Gastroesophageal sphincter (tissue), 4 donors: ENCODE measurements at places on chromosomes 5 and 9. TPM values are rescaled to one million over a fixed set of nuclear protein-coding genes. Genes with fewer than 3 reads are reported as not detected.

- ATAC-seq, result no peak
These were observed 1883.7 kb upstream of the C9orf72 start for GRCh38 chr9:29456940-29457339.

DPH7 gene
- total RNA-seq, result 43.6 TPM

PCDHGA4 gene
- 2.4 TPM for total RNA-seq

DNA sequence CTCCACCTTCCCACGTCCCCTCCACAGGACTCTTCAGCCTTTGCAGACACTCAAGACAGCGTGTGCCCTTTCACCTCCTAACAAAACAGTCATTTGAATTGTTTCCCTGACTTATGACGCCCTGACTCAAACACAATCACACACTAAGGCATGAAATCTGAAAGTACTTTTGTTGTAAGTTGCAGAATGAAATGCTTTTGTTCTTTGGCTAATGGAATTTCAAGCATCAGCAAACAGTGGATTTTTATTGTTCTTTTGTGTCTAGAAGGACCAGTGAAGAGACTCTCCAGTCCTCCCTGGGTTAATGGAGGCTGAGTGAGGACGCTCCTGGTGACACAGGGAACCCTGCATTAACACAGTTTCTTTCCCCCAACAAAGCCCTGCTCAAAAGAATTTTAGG, 380.1 kb downstream of the CTNND2 start:
- ATAC-seq, result no peak

DNA sequence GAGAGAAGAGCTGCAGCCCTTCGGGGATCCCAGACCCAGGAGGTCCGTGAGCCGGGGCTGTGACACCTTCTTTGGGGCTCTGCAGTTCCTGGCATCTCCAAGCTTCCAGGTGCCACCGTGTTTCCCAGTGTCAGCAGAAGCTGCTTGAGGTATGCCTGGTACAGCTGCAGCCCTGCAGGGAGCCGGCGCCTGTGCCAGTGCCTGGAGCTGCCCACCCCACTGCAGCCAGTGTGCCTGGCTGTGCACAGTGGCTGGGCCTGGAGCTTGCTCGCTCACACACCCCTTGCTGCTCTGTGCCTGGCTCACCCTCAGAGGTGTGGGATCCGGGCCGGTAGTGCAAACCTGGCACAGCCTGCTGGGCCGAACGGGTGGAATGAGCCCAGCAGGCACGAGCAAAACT, 65.5 kb downstream of the NACC2 start:
- ATAC-seq, result no peak

DNA sequence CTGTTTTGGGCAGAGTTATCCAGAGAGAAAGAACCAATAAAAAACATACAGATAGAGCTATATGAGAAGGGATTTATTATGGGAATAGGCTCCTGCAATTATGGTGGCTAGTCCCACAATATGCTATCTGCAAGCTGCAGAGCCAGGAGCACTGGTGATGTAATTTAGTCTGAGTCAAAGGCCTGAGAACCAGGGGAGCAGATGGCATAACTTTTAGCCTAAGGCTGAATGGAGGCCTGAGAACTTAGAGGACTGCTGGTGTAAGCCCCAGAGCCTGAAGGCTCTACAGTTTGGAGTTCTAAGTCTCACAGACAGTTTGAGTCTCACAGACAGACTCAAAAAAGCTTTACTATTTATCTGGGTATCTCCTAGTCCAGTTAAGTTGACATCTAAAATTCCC, 263.8 kb downstream of the FBXL7 start:
- ATAC-seq, result no peak

- no peak for ATAC-seq
These were observed 28.8 kb upstream of the TRIM32 start for GRCh38 chr9:116658265-116658664.

PCA3 gene
- total RNA-seq, result not detected

LECT2 gene
- total RNA-seq, result not detected

DNA sequence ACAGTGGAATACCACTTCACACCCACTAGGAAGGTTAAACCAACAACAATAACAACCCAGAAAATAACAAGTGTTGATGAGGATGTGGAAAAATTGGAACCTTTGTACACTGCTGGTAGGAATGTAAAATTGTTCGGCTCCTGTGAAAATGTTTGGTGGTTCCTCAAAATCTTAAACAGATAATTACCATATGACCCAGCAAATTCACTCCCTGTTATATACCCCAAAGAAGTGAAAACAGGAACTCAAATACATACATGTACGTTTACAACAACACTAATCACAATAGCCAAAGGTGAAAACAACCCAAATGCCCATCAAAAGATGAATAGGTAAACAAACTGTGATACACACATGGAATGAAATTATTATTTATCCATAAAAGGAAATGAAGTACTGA, 178.5 kb upstream of the PHYKPL start:
- ATAC-seq, result no peak

LCN10 gene
- total RNA-seq, result 11.8 TPM

DNA sequence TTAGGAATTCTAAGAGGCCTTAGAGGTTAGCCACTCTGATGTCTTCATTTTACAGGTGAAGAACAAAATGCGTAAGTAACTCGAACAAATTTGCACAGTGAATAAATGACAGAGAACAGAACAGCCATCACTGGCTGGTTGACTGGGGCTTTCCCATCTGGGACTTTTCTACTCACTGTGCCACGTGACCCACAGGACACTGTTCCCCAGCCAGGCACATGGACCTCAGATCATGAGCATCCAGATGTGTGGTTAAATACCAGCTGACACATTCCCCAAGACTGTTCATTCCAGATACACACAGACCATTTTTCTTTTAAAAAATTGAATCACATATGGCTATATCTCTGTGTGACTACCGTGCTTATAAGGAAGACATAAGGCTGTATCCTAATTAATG, 25.8 kb upstream of the MED10 start:
- ATAC-seq, result no peak

GRCh38 chr9:16626577-16627130, 243.8 kb downstream of the BNC2 start:
- peak; percentile 76 for ATAC-seq

GRCh38 chr5:54753753-54754152, 231.6 kb downstream of the ESM1 start:
- ATAC-seq, result no peak

GRCh38 chr9:120310035-120310434, 269.9 kb downstream of the CDK5RAP2 start:
- ATAC-seq, result no peak

CCL28 gene
- 3.0 TPM for total RNA-seq

DNA sequence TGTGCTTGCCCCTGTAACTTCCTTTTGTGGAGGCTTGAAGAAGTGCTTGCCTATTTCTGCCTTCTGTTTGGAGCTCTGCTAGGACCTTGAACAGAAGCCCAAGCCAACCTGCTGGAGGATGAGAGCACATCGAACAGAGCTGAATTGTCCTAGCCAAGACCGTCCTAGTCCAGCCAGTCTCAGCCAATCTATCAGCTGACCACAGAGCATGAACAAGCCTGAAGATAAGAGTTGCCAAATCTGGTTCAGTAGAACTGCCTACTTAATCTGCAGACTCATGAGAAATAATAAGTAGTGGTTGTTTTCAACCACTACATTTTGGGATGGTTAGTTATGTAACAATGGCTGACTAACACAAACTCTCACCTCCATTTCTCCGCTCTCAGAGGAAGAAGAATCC, 4.4 kb upstream of the SNX2 start:
- no peak for ATAC-seq

DNA sequence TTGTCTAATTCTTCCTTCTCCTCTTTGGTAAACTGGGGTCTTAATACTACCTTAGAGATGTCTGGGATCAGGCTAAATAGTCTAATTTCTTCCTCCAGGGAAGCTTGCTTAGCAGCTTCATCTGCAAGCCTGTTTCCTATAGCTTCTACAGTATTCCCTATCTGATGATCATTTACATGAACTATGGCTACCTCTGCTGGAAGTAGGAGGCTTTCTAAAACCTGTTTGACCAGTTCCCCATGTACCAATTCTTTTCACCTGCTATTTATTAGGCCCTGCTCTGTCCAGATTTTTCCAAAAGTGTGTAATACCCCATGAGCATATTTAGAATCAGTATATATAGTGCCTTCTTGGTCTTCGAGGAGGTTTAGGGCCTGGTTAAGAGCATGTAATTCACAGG, 619.8 kb downstream of the HINT1 start:
- no peak for ATAC-seq

GLDC gene
- total RNA-seq, result 1.9 TPM

- ATAC-seq, result no peak
These were observed 810.8 kb downstream of the TLE1 start for GRCh38 chr9:80878556-80878955.

DNA sequence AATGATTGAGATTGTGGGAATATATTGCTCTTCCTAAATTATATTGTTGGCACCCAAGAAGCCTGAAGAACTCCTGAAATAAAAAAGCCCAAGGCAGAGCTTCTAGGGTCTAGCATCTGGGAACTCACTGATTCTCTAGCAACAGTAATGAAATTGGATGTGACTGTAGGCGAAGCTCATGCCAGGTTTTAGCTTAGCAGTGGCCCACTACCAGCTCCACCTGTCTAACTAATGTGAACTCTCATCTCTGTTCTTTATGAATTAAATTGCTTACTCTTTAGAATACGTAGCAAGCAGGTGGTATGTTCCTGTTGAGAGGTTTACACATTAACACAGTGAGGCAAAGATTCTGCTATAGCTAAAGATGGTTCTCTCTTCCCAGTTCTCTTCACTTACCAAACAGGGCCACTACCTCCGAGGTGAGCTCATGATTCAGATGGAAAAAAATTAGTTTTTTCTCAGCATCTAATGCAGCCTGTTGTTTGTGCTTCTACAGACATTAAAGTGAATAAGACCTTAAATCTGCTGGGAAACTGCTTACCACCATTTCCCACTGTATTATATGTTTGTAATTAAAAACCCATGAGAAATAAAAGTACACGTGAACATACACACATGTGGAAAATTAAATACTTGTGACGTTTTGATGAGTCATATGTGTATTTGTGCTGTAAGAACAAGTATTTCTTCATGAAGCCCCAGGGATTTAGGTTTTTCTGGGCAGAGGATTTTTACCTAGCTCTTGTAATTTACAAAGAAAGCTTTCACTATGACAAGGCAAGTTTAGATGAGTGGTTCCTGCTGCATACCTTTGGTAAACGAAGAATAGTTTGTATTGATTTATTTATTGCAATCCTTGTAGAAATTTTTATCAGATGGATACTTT, 360.1 kb downstream of the KDM4C start:
- no peak for ATAC-seq

DNA sequence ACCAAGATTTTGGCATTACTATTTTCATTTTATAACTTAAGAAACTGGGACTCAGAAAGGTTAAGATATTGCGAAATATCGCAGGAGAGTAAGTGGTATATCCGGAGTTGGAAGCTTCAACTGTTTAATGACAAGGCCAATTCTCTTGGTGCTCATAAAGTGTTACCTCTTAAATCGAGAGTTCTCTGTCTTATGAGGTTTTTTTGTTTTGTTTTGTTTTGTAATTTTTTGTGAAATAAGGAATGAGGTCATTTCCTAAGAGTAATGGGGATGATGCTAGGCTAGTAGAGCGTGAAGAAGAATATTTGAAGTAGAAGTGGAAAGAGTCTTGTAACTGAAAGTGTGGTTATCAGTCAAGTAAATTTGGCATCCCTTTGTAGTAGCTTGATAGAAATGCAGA, 183.2 kb upstream of the DAB2 start:
- ATAC-seq, result peak; percentile 87

DNA sequence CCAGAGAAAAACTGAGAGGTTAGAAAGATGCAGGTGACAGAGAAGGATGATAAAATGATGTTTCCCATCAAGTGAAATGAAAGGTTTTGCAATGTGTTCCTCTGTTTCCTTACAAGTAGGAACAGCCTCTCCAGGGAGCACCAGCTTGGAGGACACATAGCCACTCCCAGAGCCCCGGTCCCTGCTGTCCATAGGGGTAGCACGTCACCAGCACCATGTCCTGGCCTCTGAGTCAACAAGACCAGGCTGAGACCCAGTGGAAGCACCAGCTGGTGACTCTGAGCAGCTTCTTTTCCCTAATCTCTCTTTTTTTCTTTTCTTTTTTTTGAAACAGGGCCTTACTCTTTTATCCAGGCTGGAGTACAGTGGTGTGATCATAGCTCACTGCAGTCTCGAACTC, 19.4 kb upstream of the HMCN2 start:
- ATAC-seq, result no peak

GRCh38 chr9:278651-279050, 64.0 kb downstream of the DOCK8 start:
- no peak for ATAC-seq

DNA sequence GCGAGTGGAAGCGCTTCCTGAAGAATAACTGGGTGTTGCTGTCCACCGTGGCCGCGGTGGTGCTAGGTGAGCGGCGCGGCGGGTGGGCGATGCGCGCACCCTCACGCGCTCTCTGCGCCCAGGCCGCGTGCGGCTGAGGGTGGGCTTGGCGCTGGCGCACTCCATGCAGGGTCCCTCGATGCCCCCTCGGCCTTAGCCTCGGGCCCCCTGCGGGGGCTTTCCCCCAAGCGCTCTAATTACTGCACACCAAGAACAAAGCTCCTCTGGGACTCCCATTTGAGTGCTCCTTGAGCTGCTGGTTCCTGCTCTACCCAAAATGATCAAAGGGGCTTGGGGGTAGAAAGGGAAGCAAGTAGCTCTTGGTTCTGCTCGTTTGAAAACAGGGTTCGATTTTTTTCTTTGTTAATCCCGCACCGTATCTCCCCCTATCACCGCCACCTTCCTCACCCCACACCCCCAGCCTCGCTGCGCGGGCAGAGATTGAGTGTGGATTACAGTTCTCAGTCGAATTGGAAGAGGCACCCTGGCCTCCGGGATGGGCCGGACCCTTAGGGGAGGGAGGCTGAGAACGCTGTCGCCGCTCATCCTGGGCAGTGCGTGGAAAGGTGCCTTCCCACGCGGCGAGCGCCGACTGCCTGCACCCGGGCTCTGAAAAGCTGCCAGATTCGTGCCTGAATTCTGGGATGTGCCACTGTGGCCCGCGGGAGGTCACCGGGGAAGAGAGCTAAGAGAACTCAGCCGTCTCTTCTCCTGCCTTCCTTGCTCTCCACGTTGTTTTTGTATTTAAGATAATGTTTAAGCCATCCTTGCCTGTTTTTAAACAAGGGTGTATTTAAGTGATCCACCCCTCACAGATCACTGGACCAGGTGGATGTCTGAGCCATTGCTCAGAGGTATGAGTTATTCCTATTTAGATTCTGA, 697 bp downstream of the SLC1A1 start:
- peak; percentile 5 for ATAC-seq

OR1B1 gene
- total RNA-seq, result not detected

DNA sequence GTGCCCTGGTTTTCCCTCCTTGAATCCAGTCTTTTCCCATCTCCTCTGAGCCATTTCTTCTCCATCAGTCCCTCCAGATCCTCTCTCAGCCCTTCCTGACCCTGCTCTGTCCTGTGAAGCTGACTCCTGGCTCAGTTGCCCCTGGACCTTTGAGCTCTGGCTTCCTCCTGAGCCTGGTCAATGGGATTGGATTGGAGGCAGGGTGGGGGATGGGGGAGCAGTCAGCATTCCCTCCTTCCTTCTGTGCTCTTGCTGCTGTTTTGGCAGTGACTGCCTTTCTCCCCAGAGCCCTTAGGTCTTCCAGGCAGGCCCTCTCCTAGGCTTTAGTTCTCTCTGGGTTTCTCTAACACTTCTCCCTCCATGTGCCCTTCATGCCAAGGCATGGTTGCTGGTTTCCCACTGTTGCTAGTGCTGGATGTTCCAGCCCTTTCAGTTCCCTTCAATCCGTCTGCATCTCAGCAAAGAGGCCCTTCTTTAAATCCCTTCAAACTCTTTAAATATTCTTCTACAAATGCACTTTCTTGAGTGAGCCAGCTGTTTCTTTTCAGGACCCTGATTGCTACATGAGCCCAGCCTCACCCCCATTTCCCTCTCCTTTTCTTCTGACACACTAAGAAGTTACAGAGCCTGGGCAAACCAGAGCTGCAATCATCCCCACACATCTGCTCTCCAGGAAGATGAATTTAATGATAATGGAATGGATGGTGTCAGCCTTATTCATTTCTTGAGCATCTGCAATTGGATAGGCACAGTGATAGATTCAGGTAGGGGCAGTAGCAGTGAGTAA, 2.2 kb downstream of the TNFSF15 start:
- no peak for ATAC-seq

C5orf46 gene
- not detected for total RNA-seq
